OCI-LY7 (cell line): ENCODE measurements at places on chromosomes 1 and 21.

GRCh38 chr1:15764269-15764764, 5.7 kb downstream of the FBLIM1 start:
- DNase-seq: no peak

- no peak for DNase-seq
Measured at GRCh38 chr1:2279210-2279639, 51.1 kb downstream of the SKI start.

DNA sequence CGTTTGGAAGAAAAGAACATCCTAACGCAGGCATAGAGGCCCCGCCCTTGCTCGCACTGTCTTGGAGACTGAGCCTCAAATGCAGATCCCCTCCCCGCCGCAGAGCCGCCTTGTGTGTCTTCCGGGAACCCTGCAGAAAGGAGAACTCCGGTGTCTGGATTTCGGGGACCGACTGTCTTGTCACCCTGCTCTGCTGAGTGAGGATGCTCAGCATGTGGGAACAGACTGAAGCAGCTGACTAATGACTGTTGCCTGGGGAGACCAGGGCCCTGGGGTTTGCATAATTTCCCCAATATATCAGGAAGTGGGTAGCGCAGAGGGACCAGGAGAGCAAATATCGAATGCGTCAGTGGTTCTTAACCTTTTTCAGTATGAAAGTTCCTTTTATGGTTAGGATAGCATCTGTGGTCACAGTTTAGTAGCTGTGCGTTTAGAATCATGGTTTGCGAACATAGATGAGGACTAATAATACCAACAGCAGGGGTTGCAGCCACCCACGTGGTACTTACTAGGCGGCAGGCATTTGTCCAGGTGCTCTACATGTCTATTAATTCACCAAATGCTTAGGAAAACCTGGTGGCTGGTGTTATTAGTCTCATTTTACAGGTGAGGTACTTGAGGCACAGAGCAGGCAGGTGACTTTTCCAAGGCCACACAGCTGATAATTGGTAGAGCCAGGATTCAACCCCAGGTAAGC, 14.3 kb downstream of the GPR137B start:
- DNase-seq: peak; percentile 86

GRCh38 chr21:44350773-44351481, 2.5 kb upstream of the TRPM2 start:
- no peak for DNase-seq
